ENCODE measurements at places on chromosomes 5 and 9.

DNA sequence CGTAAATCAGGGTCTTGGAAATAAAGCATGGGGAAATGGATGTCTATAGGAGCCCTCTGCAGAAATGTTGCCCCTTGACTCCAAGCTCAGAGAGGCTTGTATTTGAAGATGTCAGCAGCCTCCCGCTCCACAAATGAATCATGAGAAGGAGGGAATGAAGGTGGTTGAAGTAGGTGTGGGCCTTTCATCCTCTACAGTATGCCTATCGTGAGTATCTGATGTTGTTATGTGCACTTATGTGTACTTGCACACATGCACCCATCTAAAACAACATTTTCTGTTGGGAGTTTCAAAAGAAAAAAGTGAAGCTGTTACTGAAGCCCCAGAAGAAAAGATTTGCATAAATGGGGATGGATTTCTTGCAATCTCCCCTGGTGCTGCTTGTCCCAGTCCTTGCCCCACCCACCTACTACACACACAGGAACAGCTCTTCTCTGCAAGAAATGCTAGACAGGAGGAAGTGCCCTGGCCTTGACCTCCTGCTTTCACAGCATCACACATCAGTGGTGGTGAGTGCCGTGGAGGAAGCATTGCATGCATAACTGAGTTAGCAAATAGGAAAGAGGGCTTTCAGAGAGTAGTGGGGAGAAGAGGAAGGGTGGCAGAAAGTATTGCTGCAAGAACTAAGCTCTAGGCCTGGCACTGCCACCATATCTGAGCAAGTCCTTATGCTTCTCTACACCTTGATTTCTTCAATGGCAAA is 156.1 kb downstream of the SNX18 start:
- peak; percentile 44 for DNase-seq

DNA sequence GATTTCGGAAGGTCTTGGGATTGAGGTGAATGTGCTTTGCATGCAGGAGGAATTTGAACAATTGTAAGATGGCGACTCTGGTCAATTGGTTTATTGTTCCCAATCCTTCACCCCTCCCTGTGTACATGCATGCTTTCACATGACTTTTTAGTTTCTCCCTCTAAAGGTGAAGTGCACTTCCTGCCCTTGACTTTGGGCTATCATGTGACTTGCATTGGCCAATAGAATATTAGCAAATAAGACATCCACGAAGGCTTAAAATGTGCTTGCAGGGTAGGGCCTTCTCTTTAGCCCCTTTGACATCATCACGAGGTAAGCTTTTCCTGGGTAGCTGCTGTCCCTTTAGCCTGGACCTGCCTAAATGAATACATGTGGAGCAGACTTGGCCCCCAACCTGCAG is 8.1 kb upstream of the ZBTB43 start:
- DNase-seq, result no peak

DNA sequence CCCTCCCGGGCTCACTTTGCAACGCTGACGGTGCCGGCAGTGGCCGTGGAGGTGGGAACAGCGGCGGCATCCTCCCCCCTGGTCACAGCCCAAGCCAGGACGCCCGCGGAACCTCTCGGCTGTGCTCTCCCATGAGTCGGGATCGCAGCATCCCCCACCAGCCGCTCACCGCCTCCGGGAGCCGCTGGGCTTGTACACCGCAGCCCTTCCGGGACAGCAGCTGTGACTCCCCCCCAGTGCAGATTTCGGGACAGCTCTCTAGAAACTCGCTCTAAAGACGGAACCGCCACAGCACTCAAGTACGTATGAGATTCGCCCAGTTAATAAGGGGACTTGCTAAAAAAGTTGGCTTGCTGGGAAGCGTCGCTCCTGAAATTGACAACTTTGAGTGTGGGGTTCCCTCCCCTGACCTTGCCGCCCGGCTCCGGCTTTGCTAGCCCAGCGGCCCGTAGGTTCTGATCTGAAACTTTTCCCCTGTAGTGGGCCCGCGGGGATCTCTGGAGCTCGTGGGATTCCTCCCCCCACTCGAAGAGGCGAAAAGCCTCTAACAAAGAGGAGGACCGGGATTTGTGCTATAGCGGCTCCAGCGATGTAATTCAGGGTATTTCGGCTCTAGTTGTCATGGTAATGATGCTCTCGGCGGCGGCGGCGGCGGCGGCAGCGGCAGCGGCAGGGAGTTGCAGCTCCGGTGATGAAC is 572 bp downstream of the NR4A3 start:
- DNase-seq, result peak; percentile 73

- no peak for DNase-seq
Measured at GRCh38 chr5:172939071-172939470, 20.2 kb upstream of the RPL26L1 start.

GRCh38 chr9:136307215-136307750 is 3.4 kb upstream of the CCDC187 start:
- DNase-seq, result no peak

DNA sequence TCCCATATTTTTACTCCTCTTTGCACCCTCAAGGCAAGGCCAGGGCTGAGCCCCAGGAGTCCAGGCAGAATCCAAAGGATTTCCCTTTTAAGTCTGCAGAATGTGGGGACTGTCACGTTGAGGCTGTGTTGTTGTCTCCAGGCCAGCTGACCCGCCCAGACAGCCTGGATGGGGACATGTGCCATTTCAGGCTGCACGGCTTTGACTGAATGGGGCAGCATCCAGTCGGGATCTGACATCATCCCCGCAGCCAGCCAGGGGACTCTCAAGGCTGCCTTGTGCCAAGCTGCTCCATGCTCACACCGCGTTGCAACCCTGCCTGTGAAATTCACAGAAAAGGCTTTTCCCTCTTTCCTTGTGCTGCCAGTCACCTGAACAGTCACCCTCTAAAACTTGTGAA is 2.2 kb upstream of the ZNF366 start:
- peak; percentile 73 for DNase-seq

GRCh38 chr5:133868946-133869518 is 99.4 kb downstream of the C5orf15 start:
- DNase-seq, result peak; percentile 78

DNA sequence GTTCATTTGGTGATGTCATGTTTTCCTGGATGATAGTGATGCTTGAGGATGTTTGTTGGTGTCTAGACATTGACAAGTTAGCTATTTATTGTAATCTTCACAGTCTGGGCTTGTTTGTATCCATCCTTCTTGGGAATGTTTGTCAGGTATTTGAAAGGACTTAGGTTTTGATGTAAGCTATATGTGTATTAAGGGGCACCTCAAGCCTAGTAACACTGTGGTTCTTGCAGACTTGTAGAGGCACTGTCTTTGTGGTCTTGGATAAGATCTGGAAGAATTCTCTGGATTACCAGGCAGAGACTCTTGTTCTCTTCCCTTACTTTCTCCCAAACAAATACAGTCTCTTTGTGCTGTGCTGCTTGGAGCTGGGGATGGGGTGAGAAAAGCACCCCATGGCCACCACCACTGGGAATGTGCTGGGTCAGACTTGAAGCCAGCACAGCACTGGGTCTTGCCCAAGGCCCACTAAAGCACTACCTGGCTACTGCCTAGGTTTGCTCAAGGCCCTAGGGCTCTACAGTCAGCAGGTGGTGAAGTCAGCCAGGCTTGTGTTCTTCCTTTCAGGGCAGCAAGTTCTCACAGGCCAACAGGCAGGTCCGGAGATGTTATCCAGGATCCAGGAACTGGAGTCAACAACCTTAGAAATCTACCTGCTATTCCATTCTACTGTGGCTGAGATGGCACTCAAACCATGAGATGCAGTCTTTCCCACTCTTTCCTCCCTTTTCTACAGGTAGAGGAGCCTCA is 49.3 kb upstream of the GNA14 start:
- no peak for DNase-seq

- DNase-seq, result no peak
Measured at GRCh38 chr9:2414465-2414864, 207.1 kb upstream of the VLDLR start.

DNA sequence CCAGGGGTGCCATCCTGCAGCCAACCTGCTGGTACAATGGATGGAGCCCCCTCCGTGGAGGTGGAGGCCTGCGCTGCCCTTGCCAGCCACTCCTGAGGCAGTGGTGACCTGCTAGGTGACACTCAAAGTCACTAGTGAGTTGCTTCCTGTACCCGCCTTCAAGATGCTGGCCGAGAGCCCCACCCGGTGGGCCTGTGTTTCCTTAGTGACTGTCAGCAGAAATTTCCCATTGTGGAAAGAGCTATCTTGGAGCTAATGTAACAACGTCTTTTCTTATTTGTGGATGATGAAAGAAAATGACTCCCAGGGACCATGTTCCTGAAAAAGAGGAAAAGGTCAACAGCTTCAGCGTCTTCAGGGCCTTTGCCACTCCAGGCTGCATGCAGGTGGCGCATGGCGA is 117.0 kb upstream of the BOD1 start:
- DNase-seq, result no peak

DNA sequence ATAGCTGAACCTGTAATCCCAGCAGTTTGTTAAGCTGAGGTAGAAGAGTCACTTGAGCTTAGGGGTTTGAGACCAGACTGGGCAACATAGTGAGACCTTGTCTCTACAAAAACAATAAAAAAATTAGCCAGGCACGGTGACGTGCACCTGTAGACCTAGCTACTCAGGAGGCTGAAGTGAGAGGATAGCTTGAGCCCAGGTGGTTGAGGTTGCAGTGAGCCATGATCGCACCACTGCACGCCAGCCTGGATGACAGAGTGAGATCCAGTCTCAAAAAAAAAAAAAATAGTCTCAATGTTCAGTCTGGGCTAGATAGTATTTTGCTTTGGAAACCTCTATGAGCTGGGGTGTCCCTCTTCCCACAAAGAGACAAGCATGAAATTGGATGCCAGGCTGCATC is 51.9 kb upstream of the IQGAP2 start:
- no peak for DNase-seq

DNA sequence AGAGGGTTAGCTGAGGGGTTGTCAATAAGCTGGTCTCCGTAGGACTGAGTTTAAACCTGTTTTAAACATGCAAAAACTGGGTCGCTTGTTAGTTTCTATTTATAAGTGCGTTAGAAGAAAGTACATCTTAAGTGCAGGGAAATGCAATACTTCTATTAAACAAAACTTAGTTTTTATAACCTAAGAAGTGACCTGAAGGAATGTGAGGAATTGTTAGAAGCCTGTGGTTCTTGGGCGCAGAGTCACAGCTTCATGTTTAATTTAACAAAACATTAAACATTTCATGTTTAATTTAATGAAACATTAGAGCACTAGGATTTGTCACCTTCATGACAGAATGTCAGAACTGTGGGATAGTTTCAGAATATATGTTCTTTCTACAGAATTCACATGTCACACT is 469.2 kb upstream of the WWC1 start:
- no peak for DNase-seq

GRCh38 chr5:111345731-111346130 is 121.5 kb downstream of the CAMK4 start:
- DNase-seq, result no peak

GRCh38 chr5:68217047-68217355 is 1.4 kb downstream of the PIK3R1 start:
- DNase-seq, result no peak

DNA sequence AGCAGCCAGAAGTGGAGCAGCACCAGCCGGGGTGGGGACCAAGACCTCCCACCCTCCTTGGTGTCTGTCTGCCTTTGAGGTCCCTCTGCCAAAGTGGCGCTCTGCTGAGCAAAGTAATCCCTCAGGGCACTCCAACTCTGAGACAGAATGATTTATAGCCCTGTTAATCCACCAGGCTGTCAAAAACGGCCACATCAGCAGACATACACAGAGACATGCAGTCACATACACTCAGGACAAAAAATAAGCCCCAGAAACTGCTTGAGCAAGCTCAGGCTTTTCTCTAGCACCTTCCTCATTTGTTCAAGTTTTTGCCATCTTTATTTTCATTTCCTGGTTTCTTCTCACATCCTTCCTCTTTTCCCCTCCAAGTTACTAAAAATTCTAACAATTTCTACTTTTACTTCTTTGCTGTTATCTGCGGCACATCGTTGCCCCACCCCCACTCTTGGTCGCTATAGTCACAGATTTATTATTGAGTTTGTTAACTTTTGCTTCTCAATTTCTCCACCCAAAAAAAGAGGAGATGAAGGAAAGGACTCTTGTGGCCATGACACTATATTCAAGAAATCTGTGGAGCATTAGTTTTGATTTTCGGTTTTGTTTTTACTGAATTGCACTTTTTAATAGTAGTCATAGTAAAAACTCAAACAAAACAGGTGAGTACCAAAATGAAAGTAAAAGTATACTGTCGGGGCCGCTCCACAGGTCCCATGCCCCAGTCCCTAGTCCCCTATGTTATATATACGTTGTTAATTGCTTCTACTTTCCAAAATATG is 17.4 kb upstream of the ADRB2 start:
- no peak for DNase-seq

DNA sequence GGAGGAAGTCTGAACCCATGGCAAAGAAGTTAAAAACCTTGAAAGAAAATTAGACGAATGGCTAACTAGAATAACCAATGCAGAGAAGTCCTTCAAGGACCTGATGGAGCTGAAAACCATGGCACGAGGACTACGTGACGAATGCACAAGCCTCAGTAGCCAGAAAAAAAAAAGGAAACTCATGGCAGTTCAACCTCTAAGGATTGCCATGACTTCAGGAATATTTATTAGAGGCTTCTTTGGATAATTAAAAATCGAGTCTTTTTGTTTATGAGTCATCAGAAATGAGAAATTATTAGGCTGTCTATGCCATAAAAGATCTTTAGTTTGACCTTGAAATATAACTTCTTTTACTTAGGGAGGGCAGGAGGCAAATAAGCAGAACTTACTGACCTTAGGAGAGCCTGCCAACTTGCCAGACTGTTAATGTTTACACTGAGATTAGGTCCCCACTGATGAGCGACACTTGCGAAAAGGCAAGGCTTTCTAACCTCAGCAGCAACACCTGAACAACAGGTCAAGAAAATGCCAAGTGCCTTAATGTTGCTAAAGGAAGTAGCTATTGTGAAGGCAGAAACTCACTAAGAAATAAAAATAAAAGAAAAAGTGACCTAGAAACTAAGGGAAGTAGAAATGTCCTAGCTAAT is 55.2 kb upstream of the TUSC1 start:
- no peak for DNase-seq

- DNase-seq, result no peak
Measured at GRCh38 chr5:170365011-170365410, 24.2 kb downstream of the KCNMB1 start.

- no peak for DNase-seq
Measured at GRCh38 chr5:142542078-142542477, 143.8 kb downstream of the FGF1 start.

DNA sequence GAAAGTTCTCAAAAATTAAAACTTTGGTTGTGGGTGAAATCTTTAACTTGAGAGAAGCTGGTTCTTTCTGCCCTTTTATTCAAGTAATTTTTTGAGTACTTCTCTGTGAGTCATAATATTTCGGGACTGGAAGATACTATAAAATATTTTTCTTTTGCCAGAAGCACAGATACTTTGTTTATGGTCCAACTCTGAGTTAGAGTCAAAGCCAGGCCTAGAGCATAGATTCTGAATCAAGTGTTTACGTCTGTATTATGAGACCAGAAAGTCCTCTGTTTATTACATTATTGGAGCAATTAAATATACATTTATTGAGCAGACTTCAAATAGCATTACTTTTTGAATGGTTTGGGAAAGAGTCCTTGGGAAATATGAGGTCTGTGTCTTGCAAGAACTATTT is 187.9 kb downstream of the FER start:
- no peak for DNase-seq

- no peak for DNase-seq
Measured at GRCh38 chr9:111965566-111966019, 69.0 kb downstream of the UGCG start.

- DNase-seq, result no peak
Measured at GRCh38 chr5:434443-435146, 8.4 kb upstream of the EXOC3 start.

GRCh38 chr5:6107675-6108539 is 270.4 kb downstream of the MED10 start:
- no peak for DNase-seq

Measured in right hindlimb (tissue), 1 donor.